ENCODE measurements at places on chromosomes 7 and 10.

DNA sequence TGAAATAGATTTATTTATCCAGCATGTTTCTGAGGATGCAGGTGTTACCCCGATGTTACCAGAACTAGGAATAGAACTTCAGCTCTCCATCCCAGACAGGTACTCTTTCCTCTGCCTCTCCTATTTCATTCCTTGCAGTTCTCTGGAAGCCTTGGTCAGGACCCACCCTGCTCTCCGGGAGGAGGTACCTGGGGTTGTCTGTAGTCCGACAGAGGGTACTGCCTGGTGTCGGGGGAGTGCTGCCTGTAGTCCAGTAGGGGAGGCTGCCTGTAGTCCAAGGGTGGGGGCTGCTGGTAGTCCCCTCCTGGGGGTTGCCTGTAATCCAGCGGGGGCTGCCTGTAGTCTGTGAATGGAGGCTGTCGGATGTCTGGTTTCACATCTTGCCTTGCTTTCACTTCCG is 328.4 kb downstream of the PHTF2 start:
- no peak for DNase-seq

DNA sequence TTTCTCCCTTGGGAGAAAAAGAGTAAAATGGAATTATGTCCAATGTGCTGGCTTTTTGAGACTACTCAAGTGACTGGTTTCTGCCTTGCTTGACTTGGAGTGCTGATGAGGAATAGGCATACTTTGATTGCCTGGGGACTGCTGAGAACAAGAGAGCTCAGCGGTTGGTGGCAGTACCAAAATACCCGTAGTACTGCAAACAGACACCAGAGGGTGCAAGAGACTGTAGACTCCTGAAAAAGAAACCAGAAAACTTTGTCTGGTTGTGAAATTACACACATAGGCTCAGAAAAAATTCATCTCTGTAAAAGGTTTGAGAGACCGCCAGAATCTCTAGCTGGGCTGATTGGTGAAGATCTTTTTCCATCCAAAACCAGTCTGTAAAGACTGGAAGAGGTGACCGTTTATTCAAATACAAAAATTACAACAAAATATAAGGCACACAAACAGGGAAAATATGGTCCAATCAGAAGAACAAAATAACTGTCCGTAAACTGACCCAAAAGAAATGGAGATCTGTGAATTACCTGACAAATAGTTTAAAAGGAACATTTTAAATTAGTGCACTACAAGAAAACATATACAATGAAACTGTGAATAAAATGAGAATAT is 18.5 kb downstream of the BICC1 start:
- peak; percentile 19 for DNase-seq

DNA sequence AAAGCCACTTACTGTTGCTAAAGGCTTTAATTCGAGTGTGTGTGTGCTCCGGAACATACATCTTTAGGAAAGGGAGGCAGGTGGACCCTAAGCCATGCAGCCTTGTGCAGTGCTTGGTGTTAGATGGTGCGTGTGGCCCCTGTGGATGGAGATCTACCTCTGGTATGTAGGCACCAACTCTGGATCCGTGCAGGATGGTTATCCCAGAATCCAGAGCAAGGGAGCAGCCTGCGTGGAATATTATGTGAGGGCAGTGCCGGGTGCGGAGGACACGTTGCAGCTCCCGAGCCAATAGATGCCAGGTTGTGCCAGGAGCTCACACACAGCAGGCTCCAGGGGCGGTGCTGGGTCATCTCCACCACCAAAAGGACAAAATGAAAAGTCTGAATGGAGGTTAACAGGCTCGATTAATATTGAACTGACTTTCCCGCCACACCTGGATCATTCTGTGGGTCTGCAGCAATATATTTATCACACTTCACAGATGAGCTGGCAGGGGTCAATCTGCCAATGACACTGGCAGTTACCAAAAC is 143.0 kb upstream of the NPS start:
- DNase-seq, result no peak

- no peak for DNase-seq
These were observed 589 bp upstream of the ZFAND4 start for GRCh38 chr10:45673074-45673648.

GRCh38 chr7:36441344-36442022 is 51.8 kb downstream of the ANLN start:
- DNase-seq, result no peak

DNA sequence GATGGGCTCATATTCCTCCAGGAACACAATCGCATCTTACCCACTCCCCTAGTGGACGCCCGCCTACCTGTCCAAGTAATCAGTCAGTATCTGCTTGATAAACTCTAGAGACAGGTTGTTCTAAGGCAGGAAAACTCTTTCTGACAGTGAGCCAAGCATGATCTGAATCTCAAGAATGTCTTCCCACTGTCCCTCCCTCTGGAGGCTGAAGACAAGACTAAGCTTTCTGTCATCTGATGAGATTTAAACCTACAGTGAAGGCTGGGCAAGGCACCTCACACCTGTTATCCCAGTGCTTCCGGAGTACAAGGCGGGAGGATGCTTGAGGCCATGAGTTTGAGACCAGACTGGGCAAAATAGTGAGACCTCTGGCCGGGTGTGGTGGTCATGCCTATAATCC is 586.6 kb downstream of the GALNT17 start:
- no peak for DNase-seq

- DNase-seq, result no peak
These were observed 143.7 kb upstream of the RNF32 start for GRCh38 chr7:156496865-156497264.

DNA sequence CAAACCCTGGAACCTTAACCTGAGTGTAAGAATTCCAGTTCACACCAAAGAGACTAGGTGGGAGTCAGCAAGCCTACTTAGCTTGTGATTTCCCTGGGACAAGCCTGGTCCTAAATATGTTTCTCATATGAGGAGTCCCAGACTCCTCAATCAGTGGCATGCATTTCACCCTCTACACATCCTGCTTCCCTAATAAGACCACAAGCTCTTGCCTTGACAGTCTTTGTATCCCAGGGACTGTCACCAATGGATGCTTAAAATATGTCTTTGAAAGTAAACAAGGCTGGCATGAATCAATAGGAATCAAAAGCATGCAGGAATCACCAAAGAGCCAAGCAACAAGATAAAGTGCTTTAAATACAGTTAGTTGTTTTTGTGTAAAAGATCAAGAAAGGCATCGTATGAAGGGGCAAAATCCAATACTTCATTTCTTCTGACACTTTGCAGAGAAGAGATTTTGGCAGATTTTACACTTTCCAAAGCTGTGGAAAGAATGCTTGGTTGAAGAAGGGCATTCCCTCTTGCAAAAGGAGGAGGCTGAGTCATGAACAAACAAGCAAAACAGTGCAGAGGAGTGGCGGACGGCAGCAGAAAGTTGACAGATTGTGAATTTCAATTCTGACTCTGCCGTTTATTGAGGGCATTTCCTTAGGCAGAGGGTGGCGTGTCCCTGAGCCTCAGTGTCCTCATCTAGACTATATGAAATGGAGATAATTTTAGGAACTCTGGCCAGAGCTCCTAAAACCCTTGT is 8.5 kb upstream of the NFE2L3 start:
- no peak for DNase-seq

- DNase-seq, result no peak
These were observed 33.2 kb upstream of the PAPSS2 start for GRCh38 chr10:87626422-87626892.

DNA sequence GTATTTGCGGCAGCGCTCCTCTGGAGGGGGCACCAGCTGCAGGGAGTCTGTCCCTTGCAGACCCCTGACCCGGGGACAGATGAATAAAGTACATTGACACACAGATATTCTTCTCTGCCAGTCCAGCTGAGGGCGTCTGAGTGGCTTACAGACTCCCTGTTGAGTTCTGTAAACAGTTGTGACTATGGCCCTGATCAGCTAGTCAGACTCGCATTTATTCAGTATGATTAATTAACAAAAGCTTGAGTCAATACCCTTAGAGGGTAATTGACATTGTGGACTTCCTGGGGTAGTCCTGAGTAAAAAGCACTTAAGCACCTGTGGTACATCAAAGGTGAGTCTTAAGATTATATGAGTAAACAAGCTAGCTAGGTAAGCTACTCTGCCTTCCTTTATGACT is 21.0 kb downstream of the ANKRD30A start:
- no peak for DNase-seq

GRCh38 chr10:6383096-6383812 is 180.5 kb downstream of the PFKFB3 start:
- no peak for DNase-seq

- DNase-seq, result no peak
These were observed 3.8 kb downstream of the BCCIP start for GRCh38 chr10:125827133-125827532.

- no peak for DNase-seq
These were observed 3.1 kb downstream of the ANKRD22 start for GRCh38 chr10:88848499-88848898.

DNA sequence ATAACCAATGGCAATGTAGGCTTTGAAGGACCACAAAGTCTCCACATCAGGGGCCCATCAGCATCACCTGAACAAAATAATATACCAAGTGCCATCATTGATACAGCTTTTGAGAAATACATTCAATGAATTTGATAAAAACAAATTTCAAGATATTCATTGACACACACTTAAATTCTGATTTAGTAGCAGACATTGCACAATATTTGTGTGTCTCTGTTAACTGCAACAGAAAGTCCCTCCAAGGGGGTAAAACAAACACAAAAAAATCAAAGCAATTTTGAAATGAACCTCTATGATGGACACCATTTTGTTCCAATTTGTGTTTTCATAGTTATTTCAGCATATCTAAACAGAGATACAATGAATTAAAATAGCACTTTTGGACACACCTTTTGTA is 86.8 kb upstream of the RSU1 start:
- DNase-seq, result no peak

Measured in activated CD4-positive, alpha-beta T cell treated with anti-CD3 and anti-CD28 coated beads, Interleukin-2, amount 50 U/mL, for 4 hours (primary cell).